A549 treated with RU486 at 1 μM for 4 hours (cell line): ENCODE measurements at places on chromosomes 7 and 10. TPM values are rescaled to one million over a fixed set of nuclear protein-coding genes. Genes with fewer than 3 reads are reported as not detected.

RBM17 gene
- 105 to 136 TPM (median 123 TPM) in 5 replicates for total RNA-seq

MRPL32 gene
- total RNA-seq = 70.8 to 82.0 TPM (median 78.5 TPM) in 5 replicates

LEP gene
- total RNA-seq = not detected in 5 replicates

ZNHIT1 gene
- total RNA-seq = 66.8 to 107 TPM (median 93.2 TPM) in 5 replicates

TBX20 gene
- 1.3 to 2.5 TPM (median 2.0 TPM) in 5 replicates for total RNA-seq

CTAGE8 gene
- total RNA-seq = 0.12 TPM in 1 of 5 replicates, not detected in the others
